ENCODE measurements at places on chromosomes 2 and 18.

DNA sequence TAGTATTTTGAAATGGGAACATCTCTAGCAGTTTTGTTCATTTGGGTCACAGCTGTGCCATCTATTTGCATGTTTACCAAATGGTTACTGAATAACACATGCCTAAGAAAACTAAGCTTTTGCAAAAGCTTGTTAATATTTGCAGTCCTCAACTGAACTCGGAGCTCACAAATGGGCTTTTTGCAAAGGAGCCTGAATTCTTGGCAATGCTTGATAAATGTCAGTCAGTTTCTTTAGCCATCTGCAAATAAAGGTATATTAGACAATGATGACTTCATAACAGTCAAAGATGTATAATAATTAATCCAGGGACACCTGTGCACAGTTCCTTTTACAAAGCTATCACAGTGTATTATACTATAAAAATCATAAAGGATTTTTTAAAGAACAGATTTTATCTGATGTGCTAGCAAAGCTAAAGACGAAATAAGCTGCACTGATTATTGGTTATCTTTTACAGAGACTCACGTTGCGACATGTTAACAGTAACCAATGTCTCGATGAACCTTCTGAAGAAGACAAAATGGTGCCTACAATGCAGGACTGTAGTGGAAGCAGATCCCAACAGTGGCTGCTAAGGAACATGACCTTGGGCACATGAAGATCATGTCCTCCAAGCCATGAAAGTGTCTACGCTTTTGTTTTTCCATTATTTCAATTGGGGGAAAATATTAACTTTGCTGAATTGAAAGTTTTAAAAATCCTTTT lies 248.4 kb upstream of the KCNJ3 start:
- no peak for DNase-seq

GRCh38 chr2:165328272-165328671 lies 89.1 kb downstream of the SCN2A start:
- no peak for DNase-seq

- no peak for DNase-seq
Observed at GRCh38 chr2:37869771-37870170, 55.3 kb upstream of the RMDN2 start.

GRCh38 chr2:156005531-156005930 lies 327.0 kb downstream of the NR4A2 start:
- DNase-seq: no peak

GRCh38 chr2:167057446-167057845 lies 169.2 kb downstream of the XIRP2 start:
- no peak for DNase-seq

DNA sequence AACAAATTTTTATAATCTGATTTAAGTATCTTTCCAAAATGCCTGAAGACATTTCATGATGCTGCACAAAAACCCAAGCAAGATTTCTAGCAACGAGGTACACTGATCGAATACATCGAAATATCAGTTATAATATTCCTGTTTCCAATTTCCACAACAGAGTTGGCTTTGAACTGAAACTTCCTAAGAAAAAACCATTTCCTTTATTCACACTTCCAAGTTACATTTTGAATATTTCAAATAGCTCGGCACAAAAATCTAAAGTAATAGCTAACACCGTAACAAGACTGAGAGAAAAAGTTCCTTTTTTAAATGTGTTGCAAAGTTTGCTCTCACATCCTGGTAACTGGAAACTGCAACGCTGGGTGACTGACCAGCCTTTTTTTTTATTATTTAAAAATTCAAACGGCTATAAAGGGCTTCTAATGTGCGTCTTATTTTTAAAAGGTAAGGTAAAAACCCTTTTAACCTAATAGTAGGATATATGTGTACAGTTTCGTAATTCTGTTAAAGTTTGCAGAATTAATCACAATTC lies 1.7 kb downstream of the HNRNPLL start:
- no peak for DNase-seq
